ENCODE measurements at places on chromosomes 6 and 20.
A peak's percentile ranks its signal among the peaks of the same experiment; 100 is the strongest.

DNA sequence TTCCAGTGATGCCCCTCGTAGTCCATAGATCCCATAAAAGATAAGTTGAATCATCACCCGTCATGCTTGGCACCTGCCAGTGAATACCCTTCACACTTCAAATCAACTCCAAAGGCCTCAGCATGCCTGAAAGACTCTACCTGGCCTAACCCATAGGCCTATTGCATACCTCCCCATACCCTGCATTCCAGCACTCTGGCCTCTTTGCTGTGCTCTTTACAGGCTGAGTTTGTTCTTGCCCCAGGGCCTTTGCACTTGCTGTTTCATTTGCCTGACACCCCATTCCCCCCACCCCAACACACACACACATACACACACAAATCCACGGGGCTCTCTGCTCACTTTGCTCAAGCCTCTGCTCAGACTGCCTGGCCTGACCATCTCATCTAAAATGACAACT is 3.0 kb upstream of the GFOD1 start:
- DNase-seq: no peak

GRCh38 chr20:40335901-40336351 is 353.1 kb downstream of the MAFB start:
- no peak for DNase-seq

DNA sequence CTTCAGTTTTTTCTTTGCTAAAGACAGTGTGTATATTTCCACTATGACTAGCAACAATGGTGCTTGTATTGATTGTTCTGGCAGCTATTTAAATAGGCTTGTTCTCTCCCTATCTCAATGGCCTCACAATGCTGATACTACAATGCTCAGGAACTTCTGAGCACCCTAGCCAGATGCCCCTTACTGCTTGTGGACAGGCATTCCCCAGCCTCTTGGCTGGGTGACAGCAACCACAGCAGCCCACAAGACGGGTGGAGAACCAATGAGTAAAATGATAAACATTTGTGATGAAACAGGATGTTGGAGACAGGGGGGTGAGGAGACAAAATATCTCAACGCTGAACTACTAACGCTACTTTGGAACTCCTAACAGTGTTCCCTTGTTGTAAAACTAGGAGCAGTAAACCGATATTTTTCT is 42.3 kb downstream of the HIVEP2 start:
- DNase-seq: peak; percentile 69

- no peak for DNase-seq
These were observed 220.2 kb upstream of the EXOC2 start for GRCh38 chr6:912871-913835.

DNA sequence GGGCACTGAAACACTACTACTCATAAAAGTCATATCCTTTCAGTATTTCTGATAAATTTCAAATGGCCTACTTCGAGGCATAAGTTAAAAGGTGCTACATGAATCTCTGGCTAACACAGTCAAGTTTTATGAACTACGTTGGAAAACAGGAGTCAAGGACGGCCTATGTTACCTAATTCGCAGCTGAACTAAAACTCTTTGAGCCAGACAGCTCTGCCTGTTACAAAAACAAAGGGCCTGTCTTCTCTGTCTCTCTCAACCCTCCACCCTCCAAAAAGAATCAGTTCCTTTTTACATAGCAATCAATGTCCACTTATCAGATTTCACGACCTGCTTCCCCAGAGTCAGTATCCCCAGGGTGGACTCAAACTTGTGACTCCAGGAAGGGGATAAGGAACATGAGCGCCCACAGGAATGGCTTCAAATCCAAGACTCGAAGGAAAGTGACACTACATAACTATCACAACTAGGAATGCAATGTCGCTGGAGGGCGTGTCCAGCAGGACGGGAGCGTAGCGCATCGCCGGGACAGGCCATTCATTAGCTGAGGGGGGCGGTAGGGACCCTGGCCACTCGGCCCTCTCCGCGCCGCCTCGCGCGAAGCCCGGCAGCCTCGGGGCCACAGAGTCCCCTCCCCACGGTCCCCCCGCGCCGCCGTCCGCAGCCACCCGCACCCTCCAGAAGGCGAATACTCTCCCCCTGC is 591 bp downstream of the IBTK start:
- DNase-seq: no peak

GRCh38 chr6:147776631-147777213 is 268.2 kb downstream of the SAMD5 start:
- no peak for DNase-seq

DNA sequence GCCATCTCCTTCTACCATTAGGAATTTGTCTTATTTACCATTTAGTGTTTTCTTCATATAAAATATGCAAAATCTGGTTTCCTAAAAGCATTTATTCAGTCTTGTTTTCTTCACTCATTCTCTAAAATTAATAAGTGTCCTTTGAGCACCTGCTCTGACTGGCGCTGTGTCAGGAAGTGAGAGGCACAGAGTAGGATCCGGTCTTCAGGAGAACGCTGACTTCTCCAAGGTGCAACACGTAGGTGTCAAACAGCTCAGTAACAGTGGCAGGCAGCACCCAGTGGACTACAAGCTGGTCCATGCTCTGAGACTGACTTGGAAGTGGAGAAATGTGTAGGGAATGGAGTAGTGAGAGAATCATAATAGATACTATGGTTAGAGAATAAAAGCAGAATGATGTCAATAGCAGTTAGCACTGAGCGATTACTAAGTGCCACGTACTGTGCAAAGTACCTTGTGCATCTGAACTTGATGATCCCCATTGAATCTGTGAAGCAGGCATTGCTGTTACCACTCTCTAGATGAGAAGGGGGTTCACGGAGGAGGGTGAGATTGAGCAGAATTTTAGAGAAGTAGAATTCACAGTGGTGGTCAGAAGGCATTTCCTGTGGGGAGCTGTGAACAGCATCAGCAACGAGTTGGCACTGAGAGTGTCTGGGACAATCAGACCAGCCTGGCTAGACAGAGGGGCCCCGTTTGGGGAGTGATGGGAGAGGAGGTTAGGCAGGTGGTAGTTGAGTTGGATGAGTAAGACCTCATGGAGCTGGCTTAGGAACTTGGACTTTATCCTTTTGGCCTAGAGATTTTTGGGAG is 569.8 kb downstream of the QKI start:
- DNase-seq: no peak

DNA sequence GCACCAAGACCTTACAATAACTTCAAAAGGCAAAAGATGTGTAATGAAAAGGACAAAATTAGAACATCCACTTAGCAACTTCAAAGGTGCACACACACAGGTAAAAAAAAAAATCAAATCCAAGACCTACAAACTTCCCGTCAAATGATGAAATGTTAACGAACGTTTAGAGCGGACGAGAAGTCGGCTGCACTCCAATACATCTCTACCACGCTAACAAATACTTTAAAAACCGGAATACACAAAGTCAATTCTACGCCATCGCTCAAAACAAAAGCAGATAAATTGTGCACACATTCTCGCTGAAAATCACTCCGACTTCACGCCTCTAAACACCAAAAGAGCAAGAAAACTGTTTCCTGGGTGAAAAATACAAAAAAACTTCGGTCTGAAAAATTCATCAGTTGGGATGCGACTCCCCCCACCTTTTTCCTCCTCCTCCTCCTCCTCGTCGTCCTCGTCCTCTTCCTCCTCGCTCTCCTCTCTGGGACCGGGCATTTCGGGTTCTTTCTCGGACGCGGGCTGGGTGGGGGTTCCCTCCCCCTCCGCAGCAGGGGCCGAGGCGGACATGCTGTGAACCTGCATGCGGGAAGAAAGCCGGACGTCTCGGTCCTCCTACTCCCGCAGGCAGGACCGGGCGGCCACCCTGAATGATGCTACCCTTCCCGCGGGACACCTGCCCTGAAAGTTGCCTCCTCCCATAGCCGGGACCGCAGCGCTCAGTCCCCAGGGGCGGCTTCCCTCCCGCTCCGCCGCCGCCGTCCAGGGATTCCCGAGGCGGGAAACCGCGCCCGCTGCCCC is 712 bp downstream of the DEK start:
- no peak for DNase-seq

- DNase-seq: no peak
These were observed 14.3 kb upstream of the SGK2 start for GRCh38 chr20:43544501-43544900.

- DNase-seq: no peak
These were observed 425.4 kb upstream of the RNF217 start for GRCh38 chr6:124536842-124537191.

DNA sequence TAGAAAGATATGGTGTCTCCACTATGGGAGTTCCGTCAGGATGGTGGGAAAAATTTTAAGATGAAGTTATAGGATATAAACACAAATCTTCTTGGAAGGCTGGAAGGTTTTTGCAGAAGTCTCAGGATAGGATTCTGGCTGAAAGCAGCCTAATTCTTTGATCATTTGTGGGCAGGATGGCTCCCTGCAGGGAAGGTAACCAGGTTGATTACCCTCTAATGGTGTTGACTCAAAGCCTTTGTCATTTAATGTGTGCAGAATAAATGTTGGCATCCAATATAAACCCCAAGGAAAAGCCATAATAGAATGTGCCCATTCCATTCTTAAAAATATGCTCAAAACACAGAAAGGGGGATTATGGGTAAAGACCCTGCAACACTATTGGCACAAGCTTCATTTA is 204.3 kb downstream of the EPM2A start:
- DNase-seq: no peak

DNA sequence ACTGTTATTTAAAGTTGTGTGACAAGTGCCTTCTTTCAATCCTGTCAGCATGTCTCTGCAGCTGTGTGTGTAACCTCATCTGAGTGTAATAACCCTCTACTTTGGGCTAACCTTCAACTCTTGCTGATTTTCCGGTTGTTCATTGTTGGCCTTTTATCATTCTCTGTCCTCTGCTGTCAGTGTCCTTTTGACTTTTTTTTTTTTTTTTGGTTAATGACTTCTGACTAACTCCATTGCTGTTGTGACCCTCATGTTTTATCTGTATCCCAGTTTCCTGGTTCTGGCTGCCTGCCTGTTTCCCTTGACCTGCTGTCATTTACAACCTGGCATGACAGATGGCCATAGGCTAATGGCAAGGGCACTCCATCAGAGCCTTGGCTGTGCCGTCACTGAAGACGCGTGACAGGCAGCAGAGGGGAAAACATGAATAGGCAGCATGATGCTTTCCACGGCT is 145.7 kb upstream of the MAN1A1 start:
- DNase-seq: no peak

- peak; percentile 13 for DNase-seq
These were observed 97.2 kb downstream of the KIF16B start for GRCh38 chr20:16476032-16476431.

GRCh38 chr6:46287681-46288080 is 116.9 kb upstream of the ENPP5 start:
- no peak for DNase-seq

DNA sequence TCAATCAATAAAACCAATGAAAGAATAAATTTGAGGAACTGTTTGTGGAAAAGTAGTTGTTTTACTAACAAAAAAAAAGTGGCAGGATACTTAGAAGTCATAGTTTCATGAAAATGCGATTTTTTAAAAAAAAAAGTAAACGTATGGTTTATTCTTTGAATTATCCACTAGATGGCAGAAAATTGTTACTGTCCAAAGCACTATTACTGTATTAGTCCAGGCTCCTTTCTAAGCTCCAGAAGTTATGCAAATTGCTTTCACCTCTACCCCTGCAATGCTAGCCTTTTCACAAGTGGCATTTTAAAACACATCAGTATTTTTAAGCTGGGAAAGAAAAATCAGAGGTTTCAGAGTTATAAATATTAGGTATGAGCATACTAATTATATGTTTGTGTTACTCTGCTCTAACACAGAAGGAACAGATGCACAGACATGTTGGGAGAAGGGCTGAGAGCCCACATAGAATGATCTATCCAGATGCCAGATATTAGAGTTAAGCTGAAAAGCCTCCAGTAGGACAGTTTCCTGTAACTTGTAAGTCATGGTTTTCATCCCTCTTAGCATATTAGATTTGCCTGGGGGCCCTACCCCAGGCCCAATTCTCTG is 63.9 kb downstream of the FHL5 start:
- no peak for DNase-seq

- no peak for DNase-seq
These were observed 536.0 kb downstream of the BTBD3 start for GRCh38 chr20:12453711-12454110.

- no peak for DNase-seq
These were observed 44.1 kb downstream of the BLTP3A start for GRCh38 chr6:34836008-34836407.

DNA sequence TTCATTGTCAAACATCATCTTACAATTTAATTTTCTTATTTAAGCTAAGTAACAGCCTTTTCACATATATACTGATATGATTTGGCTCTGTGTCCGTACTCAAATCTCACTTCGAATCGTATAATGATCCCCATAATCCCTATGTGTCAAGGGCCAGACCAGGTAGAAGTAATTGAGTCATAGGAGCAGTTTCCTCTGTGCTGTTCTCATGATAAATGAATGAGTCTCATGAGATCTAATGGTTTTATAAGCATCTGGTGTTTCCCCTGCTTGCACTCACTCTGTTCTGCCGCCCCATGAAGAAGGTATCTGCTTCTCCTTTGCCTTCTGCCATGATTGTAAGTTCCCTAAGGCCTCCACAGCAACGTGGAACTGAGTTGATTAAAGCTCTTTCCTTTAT is 25.1 kb upstream of the CMTR1 start:
- no peak for DNase-seq

GRCh38 chr6:43935921-43936439 is 166.0 kb downstream of the VEGFA start:
- DNase-seq: peak; percentile 1

DNA sequence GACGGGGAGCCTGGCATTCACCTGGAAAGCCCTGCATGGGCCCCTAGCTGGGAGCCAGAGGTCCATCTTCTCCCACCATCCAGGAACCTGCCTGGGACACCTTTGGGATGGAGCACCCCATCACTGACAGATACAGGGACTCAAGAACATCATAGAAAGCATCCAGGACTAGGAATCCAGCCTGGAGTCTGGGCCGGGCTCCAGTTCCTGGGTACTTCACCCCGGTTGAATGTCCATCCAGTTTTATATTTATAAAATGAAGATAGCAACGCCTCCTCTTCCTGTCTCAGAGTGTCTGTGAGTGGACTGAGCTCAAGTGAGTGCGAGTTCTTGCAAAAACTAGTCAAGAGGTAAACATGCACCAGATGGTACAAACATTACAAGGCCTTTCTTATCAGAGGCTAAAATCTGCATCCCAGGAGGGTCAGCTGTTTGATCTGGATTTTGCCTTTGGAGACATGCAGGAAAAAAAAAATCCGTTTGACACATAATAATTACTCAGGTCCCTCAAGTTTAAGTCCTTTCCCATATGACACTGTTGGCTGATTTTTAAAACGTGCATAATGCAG is 27.4 kb downstream of the ZC3H12D start:
- DNase-seq: no peak

DNA sequence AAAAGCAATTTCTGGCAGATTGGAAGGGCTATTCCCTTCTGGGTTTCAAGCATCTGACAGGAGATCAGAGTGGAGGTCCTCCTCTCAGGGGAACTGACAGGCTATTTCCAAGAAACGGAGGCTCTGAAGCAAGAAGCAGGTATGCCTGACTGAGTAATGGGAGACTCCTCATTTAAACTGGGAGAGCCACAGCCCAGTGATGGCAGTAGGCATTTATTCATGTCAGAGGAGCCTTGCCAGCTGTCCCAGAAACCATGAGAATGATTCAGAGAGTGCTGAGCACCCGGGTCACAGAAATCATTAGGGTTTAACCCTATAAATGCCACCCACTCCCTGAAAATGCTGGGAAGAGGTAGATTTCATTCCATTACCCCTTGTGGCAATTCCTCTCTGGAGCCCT is 247.5 kb upstream of the RNF217 start:
- DNase-seq: no peak
